Muscle of back (tissue), 13 donors: ENCODE measurements at places on chromosomes 5 and 9. TPM values are rescaled to one million over a fixed set of nuclear protein-coding genes. Genes with fewer than 3 reads are reported as not detected.
A peak's percentile ranks its signal among the peaks of the same experiment; 100 is the strongest.

DNA sequence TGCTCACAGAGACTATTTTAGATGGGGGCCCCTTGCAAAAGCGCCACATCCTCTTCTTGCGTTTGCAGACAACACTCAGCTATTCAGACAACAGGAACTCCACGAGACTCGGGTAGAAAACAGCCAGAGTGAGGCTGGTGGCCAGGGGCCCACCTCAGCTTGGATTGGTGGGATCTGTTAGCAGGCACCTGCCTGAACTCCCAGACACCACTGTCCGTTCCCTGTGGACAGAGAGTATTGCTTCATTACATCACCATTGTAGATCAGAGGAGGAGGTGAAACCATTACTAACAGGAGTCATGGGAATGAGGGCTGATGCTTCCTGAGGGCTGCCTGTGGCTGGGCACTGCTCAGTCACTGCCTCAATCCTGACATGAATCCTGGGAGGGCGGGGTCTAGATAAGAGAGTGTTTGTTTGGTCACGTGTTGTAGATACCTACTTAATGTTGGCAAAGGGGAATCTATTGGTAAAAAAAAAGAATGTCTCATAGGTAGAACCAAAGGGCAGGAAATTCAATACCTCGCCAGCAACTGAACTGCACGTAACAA lies 4.4 kb upstream of the RAPGEF1 start:
- DNase-seq: no peak

- peak; percentile 58 for DNase-seq
These were observed 200.0 kb downstream of the MELK start for GRCh38 chr9:36772449-36773403.

The LIFR gene
- 50.6 TPM for polyA plus RNA-seq

- DNase-seq: peak; percentile 42
These were observed 131.0 kb downstream of the ADAMTS16 start for GRCh38 chr5:5270958-5271785.

DNA sequence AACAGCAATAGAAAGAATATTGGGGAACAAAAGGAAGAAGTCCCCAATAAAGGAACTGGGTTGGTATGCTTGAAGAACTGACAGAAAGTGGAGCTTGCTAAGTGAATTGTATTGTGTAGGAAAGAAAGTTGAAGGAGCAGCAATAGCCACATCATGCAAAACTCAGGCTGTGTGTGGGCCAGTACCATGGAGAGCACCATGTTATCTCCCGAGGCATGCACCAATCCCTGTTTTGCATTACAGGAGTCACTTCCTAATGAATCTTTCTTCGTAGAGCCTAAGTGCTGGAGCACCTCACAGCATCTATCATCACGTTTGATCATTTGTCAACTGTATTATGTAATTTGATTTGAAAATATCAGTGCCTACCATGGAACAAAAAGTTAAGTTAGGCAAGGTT lies 137.7 kb upstream of the NMUR2 start:
- peak; percentile 49 for DNase-seq
